ENCODE measurements at places on chromosomes 11 and 22.

- peak; percentile 18 for DNase-seq
Measured at GRCh38 chr22:20624161-20624616, 116.8 kb downstream of the MED15 start.

DNA sequence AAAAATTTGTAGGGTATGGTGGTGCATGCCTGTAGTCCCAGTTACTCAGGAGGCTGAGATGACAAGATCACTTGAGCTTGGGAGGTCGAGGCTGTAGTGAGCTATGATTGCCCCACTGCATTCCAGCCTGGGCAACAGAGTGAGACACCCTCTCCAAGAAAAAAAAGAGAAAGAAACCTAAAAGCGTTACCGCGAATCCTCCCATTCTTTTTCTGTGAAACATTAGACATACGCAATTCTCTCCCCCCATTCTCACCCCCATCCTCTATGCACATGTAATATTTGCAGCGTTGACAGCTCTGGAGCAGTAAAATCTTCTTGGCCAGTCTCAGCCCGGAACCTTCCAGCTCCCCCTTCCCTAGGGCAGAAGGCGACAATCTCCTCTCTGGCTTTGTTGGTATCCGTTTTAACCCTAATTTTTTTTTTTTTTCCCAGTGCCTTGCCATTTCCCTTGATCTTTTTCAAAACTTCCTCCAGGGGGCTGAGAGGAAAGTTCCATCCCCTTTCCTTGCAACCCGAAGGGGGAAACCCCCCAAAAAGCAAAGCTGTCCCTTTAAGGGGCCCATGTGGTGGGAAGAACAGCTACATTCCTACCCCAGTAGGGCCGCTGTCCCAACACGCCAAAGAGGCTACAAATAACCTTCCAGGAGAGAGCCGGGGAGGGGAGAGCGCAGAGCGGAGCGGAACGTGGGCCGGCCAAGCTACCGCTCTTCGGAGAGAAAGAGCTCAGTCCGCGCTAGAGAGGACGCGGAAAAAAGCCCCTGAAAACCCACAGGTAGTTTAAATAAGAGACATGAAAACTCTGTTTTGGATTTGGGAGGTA lies 1.9 kb downstream of the LRP4 start:
- DNase-seq: no peak

DNA sequence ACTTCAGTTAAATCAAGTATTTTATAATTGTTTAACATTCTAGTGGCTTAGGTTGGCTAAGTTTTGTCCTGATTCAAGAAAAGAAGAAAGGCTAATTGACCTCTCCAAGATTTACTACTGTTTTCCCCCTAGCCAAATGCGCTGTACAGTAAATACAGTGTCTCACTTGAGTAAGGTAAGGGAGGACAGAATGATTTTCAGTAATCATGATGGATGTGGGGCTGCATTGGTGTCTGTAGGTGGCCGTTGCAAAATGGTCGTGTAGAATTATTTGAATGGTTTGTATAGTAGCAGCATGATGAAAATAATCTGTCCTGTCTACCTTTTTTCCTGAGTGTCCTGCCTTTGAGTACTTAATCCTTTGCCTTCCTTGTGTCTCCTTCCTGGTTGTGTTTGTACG lies 4.6 kb downstream of the CECR2 start:
- no peak for DNase-seq

DNA sequence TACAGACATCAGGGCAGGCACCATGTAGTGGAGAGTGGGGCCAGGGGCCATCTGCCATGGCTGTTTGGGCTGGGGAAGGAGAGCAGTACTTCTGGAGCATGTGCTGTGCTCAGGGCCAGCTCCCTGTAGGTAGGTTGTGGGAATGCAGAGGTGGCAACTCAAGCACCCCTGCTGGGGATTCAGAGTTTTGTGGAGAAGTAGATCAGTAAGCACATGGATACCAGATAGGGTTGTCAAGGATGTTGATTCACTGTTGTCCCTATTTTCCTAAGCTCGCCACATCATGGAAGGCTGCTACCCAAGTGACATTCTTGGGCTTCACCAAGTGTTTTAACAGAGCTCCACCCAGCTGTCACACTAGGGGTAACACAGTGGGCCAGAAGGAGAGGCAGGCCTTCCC lies 67.2 kb downstream of the BMAL1 start:
- no peak for DNase-seq

DNA sequence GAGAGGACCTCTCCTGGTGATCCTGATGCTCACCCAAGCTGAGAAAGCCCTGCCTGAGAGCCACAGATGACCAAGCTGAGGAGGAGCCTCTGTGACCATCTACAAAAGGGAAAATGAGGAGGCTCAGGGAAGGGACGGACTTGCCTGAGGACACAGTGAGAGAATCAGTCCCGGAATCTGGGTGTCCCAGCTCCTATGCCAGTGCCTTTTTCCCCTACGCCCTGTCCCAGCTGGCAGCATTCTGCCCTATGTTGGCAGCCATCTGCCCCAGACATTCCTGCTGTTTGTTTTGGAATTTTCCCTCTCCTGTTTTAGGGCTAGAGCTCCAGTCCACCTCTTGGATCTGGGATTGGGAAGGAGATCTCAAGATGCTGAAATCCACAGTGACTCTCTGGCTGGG lies 54.6 kb downstream of the C11orf58 start:
- no peak for DNase-seq
